ENCODE measurements at places on chromosomes 7 and 10. TPM values are rescaled to one million over a fixed set of nuclear protein-coding genes. Genes with fewer than 3 reads are reported as not detected.

The TAS2R41 gene
- total RNA-seq, result not detected

The AGFG2 gene
- total RNA-seq, result 2.0 TPM

The PWWP2B gene
- total RNA-seq, result 5.6 TPM

The PKD2L1 gene
- 0.62 TPM for total RNA-seq

The TYW1B gene
- total RNA-seq, result 1.9 TPM

The MEIG1 gene
- not detected for total RNA-seq

The IGFBP3 gene
- 4.2 TPM for total RNA-seq

The CPA4 gene
- 0.78 TPM for total RNA-seq

The COL1A2 gene
- total RNA-seq, result 124 TPM

The MEOX2 gene
- total RNA-seq, result 0.16 TPM

The FBXO24 gene
- 0.16 TPM for total RNA-seq

The TFR2 gene
- total RNA-seq, result 5.3 TPM

The TMEM26 gene
- 0.47 TPM for total RNA-seq

The IFIT2 gene
- 5.0 TPM for total RNA-seq

The MYL10 gene
- not detected for total RNA-seq

The CTAGE15 gene
- 0.47 TPM for total RNA-seq

The PLA2G12B gene
- total RNA-seq, result not detected

The FOXI2 gene
- total RNA-seq, result not detected

The TBL2 gene
- 22.5 TPM for total RNA-seq

The CNNM1 gene
- 3.1 TPM for total RNA-seq

The FAM171A1 gene
- 31.2 TPM for total RNA-seq

The DNAJC12 gene
- 1.7 TPM for total RNA-seq

The TLX1 gene
- total RNA-seq, result not detected

The ADCY1 gene
- total RNA-seq, result 226 TPM

The TRIL gene
- 10.9 TPM for total RNA-seq

The CALML3 gene
- total RNA-seq, result not detected

The SRGN gene
- 24.8 TPM for total RNA-seq

The ACTL6B gene
- total RNA-seq, result 109 TPM

The FAM180A gene
- not detected for total RNA-seq

The OPN4 gene
- not detected for total RNA-seq

The CRYGN gene
- total RNA-seq, result not detected

The GRK5 gene
- total RNA-seq, result 17.3 TPM

The ITGB8 gene
- total RNA-seq, result 109 TPM

The CCDC6 gene
- 32.3 TPM for total RNA-seq

The ATG9B gene
- total RNA-seq, result 1.9 TPM

The PNLIP gene
- not detected for total RNA-seq

The SHH gene
- total RNA-seq, result 0.62 TPM

The PHYHIPL gene
- 42.4 TPM for total RNA-seq

The RGS10 gene
- 10.5 TPM for total RNA-seq

The NUTM2A gene
- total RNA-seq, result 1.2 TPM

The ATP6V1F gene
- 61.8 TPM for total RNA-seq

The UPK3B gene
- not detected for total RNA-seq

The PPP1R3C gene
- total RNA-seq, result 41.2 TPM

The HELLS gene
- total RNA-seq, result 18.9 TPM

All from occipital lobe (tissue), 3 donors.